Caki2 (cell line): ENCODE measurements at places on chromosomes 11 and 22.
A peak's percentile ranks its signal among the peaks of the same experiment; 100 is the strongest.

GRCh38 chr11:33449798-33450197 is 192.6 kb downstream of the HIPK3 start:
- DNase-seq = peak; percentile 44

- no peak for DNase-seq
Measured at GRCh38 chr22:38720350-38720749, 14.6 kb downstream of the GTPBP1 start.

DNA sequence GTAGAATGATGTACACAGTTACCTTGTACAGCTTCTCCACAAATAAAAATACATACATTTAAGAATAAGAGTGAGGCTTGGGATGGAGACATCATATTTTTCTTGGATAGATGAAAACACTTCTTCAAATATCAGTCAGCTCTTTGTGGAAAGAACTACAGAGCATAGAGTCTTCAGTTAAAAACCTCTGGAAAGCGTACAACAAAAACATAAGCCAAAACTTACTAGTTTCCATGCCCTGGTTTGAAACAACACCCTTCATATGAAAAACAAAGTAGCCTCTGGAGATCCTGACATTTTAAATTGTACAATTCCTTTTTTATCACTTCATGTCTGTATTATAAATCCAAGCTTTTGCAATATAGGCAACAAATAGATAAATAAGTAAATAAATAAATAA is 7.0 kb upstream of the CEP126 start:
- no peak for DNase-seq

GRCh38 chr11:87352759-87353707 is 315.3 kb downstream of the TMEM135 start:
- DNase-seq = peak; percentile 50

GRCh38 chr11:59900366-59901126 is 22.0 kb downstream of the OOSP3 start:
- DNase-seq = no peak

DNA sequence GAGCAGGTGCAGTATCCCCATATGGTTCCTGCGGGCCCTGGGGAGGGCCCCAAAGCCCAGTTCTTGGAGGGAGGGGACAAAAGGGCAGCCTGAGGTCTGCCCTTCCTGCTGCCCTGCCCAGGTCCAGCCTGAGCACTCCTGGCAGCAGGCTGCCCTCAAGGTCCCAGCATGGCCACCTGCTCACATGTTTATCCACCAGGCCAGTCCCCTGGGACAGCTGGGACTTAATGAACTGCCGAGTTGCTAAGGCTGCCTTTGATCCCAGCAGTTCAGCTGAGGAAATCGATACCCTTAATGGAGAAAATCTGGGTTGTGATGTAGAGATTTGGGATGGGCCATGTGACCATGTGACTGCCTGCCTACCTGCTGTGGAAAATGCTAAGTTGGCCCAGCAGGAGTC is 146.2 kb downstream of the TRIM29 start:
- DNase-seq = no peak
